Left ventricle myocardium superior (tissue), 1 donor: ENCODE measurements at places on chromosomes 7 and 10. TPM values are rescaled to one million over a fixed set of nuclear protein-coding genes. Genes with fewer than 3 reads are reported as not detected.

DNA sequence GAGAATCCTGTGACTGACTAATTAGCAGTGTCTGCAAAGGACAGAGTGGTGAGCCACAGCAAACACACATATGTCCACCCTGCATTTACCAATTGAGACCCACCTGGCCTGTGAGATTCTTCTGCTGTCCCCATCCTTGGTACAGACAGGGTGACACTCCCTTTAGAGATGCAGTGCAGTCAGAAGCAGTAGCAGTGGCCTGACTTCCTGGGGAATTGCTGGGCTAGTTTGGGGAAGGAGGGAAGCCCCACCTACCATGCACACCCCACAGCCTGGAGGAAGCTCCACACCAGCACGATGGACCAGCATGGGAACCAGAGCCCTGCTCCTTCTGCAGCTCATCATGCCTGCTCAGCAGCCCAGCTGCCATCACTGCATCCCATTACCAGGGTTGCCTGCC lies 924.9 kb upstream of the ZNF722 start:
- DNase-seq = no peak

DNA sequence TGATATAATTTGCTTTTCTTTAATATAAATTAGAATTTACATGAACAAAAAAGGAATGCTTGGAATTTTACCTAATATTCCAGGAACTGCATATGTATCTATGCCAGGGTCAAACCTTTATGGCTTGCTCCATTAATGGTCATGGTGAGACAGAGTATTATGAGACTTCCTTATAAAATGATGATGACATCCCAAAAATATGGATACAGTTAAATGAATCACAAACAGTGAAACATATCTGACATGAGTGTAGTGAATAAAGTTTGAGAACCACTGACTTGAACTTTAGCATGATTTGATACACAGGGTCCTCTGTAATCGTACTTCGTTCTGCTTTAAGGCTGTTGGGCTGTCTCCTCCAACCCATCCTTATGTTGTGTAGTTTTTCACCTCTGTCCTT lies 51.8 kb downstream of the MARCHF5 start:
- DNase-seq = no peak

GRCh38 chr10:69710008-69710888 lies 80.2 kb downstream of the FAM241B start:
- DNase-seq = no peak

DNA sequence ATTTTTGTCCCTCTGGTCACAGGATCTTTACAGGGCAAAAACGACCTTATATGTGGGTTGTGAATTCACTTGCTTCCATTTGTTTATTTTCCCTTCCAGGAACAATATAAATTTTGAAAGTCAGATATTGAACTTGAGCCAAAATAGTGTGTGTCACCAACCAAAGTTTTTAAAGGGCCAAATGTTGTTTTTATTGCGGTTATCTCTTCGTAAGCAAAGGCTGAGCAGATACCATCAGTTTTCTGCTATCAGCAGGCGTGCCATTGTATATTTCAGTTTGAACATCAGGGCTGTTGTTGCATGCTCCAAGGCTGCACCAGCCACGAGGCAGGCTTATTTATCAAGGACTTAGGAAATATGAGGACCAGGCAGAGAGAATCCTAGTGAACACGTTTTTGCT lies 160.3 kb downstream of the PAXIP1 start:
- no peak for DNase-seq

Gene XPNPEP1
- 36.4 TPM for total RNA-seq

- no peak for DNase-seq
Observed at GRCh38 chr7:132672200-132672990, 96.1 kb upstream of the PLXNA4 start.

DNA sequence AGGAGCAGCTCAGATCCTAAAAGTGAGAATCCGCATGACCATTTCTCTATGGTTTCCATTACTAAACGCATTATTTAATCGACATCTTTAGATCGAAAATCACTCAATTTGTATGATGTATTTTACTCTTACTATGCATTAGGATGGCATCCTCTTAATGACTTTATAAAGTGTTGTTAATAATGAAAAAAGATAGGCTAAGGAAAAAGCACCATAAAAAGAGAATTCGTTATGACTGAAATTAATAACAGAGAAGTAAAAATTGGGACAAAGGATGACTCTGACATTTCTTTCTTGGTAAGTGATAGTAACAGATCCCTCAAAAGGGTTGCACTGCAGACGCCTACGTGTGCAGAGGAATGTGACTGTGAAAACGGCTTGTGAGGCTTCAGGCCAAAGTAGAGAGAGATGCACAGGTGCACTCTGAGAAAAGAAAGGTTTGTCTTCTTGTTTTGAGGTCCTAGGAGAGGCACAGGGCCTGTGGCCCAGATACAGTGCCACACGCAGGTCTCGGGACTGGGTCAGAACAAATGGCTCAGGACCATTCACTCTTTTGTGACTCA lies 23.0 kb upstream of the RBM33 start:
- no peak for DNase-seq

Gene C10orf67
- total RNA-seq = 0.62 TPM

GRCh38 chr7:28121496-28121895 lies 59.1 kb downstream of the JAZF1 start:
- DNase-seq = no peak

GRCh38 chr10:87551326-87551725 lies 46.6 kb downstream of the MINPP1 start:
- DNase-seq = no peak

Gene TDRD1
- 2.7 TPM for total RNA-seq

- no peak for DNase-seq
Observed at GRCh38 chr10:102009801-102010425, 46.1 kb downstream of the ARMH3 start.
